Spleen (tissue), 13 donors: ENCODE measurements at places on chromosomes 3 and 15. TPM values are rescaled to one million over a fixed set of nuclear protein-coding genes. Genes with fewer than 3 reads are reported as not detected.
A peak's percentile ranks its signal among the peaks of the same experiment; 100 is the strongest.

- no peaks in the 10 kb centered on the region for H3K27me3 ChIP-seq
- H3K4me3 ChIP-seq = no peak overlapping the region
- no peaks in the 10 kb centered on the region for H3K36me3 ChIP-seq
Observed at GRCh38 chr3:169871129-169871886, 1.6 kb upstream of the LRRC31 start.

CCPG1 gene
- total RNA-seq = 68.6 TPM

DNA sequence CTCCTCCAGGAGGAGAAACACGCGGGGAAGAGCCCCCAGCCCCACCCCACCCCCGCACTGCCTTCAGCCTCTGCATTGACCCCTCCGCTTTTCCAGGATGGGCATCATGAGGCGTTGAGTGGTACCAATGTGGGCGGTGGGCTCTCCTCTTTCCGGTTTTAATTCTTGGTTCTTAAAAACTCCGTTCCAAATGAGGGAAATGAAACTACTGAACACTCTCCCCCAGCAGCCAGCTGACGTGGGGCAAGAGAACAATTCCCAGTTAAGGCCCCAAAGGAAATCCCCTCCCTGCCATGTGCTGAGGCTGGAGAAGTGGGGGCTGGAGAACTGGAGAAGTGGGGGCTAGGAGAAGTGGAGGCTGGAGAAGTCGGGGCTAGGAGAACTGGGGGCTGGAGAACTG lies 5.3 kb upstream of the NRROS start:
- H3K4me3 ChIP-seq = peak overlapping the region; percentile 15
- H3K4me1 ChIP-seq = peaks cover 21% of the 10 kb centered on the region
- H3K27ac ChIP-seq = no peak overlapping the region
- peaks cover 5% of the 10 kb centered on the region for H3K36me3 ChIP-seq

DNA sequence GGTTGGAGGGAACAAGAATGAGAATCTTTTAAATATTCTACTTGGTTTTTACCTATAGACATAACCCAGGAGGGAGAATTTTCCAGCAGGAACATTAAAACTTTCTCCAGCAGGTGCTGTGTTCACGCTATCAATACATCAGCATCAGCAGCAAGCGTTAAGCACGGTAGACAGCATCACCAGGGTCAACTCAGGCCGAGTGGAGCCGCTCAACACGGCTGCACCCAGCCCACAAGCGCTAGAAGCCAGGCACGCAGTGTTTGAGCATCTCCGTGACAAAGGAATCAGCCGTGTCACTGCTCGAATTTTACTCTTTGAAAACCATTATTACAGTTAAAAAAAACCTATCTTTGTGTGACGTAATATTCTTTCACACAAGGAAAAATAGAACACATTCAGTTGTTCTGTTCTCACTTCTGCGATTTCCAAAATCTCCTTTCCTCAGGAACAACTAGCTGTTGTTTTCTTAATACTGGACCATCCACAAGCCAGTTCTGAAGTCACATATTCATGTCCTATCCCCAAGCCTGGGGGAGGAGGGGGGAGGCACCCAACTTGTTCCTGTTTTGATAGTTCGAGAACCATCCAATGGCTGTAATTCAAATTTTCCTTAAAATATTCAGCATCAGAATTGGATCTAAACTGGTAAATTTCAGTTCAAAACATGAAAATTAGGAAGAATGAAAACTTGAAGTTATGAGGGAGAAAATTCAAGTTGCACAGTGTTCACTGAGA lies 77.9 kb downstream of the ADAMTS17 start:
- H3K4me1 ChIP-seq = no peaks in the 10 kb centered on the region
- no peak for DNase-seq
- H3K27ac ChIP-seq = no peak overlapping the region
- no peak overlapping the region for H3K4me3 ChIP-seq
- no peaks in the 10 kb centered on the region for H3K27me3 ChIP-seq

- no peaks in the 10 kb centered on the region for H3K4me1 ChIP-seq
- H3K4me3 ChIP-seq = no peak overlapping the region
- H3K27ac ChIP-seq = no peak overlapping the region
- H3K27me3 ChIP-seq = no peaks in the 10 kb centered on the region
- no peaks in the 10 kb centered on the region for H3K36me3 ChIP-seq
Observed at GRCh38 chr15:20348291-20348899, 193.2 kb downstream of the GOLGA6L6 start.

DNA sequence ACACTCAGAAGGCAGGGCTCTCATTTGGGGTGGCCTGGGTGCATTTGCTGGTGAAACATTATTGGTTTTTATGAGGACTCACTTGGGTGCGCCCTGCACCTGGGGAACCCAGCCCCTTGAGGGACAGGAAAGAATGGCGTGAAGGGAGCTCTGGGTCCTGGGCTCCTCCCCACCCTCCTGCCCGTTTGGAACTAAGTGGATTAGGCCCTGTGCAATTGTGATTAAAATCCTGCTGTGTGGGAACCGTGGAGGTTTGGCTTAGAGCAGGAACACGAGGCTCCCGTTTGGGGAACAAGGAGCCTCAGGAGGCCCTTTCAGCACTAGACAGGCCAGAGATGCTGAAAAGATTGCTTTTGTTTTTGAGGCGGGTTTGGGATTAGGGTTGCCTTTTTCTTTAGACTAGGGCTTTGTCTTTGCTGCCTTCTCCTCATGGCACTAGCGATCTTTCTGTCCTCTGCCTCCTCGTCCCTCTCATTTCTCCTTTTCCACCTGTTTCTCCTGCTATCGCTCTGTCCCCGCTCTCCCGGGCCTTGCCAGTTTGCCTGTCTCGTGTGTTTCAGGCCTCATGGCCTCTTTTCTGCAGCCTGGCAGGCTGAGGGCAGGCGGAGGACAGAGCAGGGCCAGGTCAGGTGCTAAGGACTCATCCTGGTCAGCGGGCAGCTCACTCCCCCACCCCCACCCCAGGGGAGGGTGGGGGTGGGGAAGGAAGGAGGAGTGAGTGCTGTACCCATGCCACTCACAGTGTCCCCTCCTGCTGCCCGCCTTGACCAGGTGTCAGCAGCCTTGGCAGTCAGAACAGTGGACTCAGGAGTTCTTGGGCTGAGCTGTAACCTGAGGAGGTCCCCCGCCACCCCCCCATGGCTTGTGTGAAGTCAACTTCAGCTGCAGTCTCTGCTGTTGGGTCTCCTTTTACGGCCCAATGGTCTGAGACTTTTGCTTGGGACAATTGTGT lies 8.6 kb downstream of the MAPKAPK3 start:
- no peaks in the 10 kb centered on the region for H3K27me3 ChIP-seq
- H3K4me1 ChIP-seq = peaks cover 95% of the 10 kb centered on the region
- DNase-seq = no peak
- H3K4me3 ChIP-seq = no peak overlapping the region
- H3K27ac ChIP-seq = no peak overlapping the region
- H3K36me3 ChIP-seq = no peaks in the 10 kb centered on the region

ARPIN gene
- 12.7 TPM for total RNA-seq

DNA sequence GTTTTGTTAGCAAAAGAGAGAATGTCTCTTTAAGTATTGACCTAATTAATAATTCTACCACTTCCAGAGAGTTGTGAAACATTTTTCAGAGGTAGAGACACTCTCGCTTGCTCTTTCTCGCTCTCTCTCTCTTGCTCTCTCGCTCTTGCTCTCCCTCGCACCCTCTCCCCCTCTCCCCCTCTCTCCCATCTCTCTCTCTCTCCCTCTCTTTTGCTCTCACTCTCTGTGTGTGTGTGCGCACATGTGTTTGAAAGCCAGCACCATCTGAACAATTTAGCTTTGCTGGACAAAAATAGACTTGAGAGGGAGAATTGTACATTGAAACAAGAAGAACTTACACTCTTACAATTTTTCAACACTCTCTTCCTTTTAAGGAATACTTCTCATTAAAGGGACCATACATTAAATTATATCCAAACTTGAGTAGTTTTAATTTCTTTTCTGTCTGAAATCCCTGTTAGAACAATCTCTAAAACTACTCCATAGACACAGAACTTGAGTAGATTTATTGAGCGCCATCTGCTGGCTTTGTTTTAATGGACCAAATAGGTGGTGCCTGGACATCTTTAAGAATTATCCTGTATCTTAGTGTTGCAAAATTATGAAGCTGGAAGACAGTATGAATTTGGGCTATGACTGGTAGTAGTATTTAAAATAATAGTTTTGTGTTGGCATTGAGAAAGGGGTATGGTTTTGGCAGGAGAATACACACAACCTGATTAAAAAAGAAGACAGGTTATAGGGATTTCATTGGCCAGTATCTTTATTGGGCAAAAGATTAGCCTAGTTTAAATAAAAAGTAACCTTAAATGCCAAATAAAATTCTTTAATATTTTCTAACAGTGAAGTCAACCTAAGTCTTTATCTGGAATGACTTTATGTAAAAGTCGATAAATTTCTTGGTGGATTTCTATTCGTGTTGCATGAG lies 124.6 kb downstream of the AKAP13 start:
- no peaks in the 10 kb centered on the region for H3K27me3 ChIP-seq
- H3K36me3 ChIP-seq = no peaks in the 10 kb centered on the region
- no peak for DNase-seq
- peaks cover 21% of the 10 kb centered on the region for H3K4me1 ChIP-seq
- no peak overlapping the region for H3K27ac ChIP-seq

FGF12 gene
- total RNA-seq = 26.7 TPM

DNA sequence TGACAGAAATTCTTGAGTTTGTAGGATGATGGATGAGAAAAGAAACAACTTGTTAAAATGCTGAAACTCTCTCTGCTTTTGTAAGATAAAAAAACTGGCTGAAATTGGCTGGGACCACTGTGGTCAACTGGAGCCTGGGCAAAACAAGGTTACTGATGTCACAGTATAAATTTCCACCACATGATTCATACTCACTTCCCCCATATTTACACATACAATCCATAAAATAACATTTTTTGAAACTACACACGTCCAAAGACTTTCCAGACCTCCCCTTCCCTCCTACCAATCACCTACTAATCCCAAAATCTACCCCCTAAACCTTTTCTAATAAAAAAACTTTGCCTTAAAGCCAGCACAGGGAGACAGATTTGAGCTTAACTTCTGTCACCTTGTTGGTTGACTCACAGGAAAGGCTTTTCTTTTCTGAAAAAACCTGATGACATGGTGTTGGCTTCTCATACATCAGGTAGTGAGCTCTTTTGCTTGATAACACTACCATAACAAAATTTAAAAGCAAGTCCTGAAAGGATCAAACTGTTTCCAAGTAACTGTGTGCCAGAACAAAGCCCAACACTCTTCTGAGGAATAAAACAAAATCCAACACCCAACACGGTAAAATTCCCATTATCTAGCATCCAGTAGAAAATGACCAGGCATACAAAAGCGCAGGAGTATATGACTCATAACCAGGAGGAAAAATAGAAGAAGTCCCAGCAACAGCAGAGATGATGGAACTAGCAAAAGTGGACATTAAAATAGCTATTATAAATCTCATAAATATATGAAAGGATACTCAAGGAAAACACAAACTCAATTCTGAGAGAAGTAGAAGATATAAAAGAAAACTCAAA lies 87.3 kb upstream of the SNRK start:
- no peaks in the 10 kb centered on the region for H3K36me3 ChIP-seq
- DNase-seq = no peak
- peaks cover 5% of the 10 kb centered on the region for H3K27me3 ChIP-seq
- no peak overlapping the region for H3K27ac ChIP-seq

MUC13 gene
- total RNA-seq = 0.27 TPM

- no peak overlapping the region for H3K27ac ChIP-seq
- no peaks in the 10 kb centered on the region for H3K36me3 ChIP-seq
- no peak for DNase-seq
- H3K27me3 ChIP-seq = no peaks in the 10 kb centered on the region
Observed at GRCh38 chr3:97996988-97997387, 24.8 kb upstream of the RIOX2 start.

DNA sequence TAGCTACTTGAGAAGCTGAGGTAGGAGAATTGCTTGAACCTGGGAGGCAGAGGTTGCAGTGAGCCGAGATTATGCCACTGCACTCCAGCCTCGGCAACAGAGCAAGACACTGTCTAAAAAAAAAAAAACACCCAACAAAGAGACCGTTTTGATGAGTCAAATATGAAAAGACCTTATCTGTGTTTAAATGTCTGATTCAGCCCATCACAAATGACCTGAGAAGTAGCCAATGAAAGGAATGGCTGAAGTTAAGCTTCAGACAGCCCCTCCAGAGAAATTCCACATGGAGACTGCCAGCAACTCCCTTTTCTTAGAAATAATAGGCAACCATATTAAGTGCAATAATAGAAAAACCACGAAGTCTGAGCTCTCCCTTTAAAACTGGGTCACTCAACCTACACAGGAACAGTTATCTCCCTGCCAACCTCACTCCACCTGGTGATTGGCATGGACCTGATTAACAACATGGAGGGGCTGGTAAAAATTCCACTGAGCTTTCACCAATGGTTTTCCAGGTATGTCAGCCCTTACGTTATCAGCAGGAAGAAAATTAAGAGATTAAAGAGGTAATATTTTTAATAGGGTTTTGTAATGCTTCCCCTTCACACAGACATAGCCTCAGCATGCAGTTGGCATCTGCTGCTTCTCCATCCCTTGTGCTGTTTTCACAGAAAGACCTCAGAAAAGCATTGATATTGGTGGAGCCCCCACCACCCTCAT lies 238.1 kb upstream of the STT3B start:
- H3K27me3 ChIP-seq = no peaks in the 10 kb centered on the region

GRCh38 chr3:113829576-113830354 lies 8.8 kb upstream of the GRAMD1C start:
- no peak for DNase-seq
- H3K4me1 ChIP-seq = peaks cover 9% of the 10 kb centered on the region
- no peaks in the 10 kb centered on the region for H3K36me3 ChIP-seq
- peak overlapping the region; percentile 84 for H3K27ac ChIP-seq

- H3K4me1 ChIP-seq = peaks cover 2% of the 10 kb centered on the region
- H3K4me3 ChIP-seq = no peak overlapping the region
- no peak for DNase-seq
- no peaks in the 10 kb centered on the region for H3K27me3 ChIP-seq
- no peak overlapping the region for H3K27ac ChIP-seq
Observed at GRCh38 chr3:133455960-133456359, 56.1 kb downstream of the BFSP2 start.

COL6A5 gene
- not detected for total RNA-seq

DNA sequence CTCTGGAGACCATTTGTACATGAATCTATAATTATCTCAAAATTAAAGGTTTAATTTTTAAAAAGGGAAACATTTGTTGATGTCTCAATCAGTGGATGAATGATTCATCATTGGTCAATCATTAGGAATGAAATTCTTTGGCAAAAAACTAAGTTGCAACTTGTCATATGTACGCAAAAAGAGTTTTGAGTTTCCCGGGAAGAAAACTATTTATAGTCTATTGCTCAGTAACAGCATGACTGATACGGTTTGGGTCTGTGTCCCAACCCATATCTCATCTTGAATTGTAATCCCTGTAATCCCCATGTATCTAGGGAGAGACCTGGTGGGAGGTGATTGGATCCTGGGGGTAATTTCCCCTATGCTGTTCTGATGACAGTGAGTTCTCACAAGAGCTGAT lies 765.8 kb upstream of the ROBO1 start:
- H3K4me1 ChIP-seq = no peaks in the 10 kb centered on the region
- DNase-seq = no peak
- no peaks in the 10 kb centered on the region for H3K36me3 ChIP-seq

XCR1 gene
- 0.42 TPM for total RNA-seq

DNA sequence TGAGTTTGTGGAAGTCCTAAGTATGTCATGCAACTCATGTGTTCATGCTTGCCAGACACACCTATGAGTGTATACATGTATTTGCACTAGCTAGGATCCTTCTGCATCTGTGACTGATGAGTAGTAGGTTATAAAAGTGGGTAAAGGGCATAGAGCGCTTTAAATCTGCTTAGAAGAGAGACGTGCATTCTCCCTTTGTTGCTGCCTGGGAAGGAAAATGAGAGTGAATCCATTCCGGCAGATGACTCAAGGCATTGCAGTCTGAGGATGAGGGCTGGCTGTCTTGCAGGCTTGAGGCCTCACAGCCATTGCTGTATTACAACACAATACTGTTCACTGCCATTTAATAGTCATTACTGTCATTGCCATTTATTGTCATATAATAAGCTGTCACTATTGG lies 120.8 kb upstream of the UMPS start:
- H3K36me3 ChIP-seq = no peaks in the 10 kb centered on the region
- H3K27ac ChIP-seq = no peak overlapping the region
- H3K27me3 ChIP-seq = no peaks in the 10 kb centered on the region
- peaks cover 9% of the 10 kb centered on the region for H3K4me1 ChIP-seq
- DNase-seq = no peak
